AG10803 (cell line): ENCODE measurements at places on chromosomes 6 and 20.

GRCh38 chr20:40676491-40677269 lies 12.4 kb downstream of the MAFB start:
- no peak for DNase-seq

DNA sequence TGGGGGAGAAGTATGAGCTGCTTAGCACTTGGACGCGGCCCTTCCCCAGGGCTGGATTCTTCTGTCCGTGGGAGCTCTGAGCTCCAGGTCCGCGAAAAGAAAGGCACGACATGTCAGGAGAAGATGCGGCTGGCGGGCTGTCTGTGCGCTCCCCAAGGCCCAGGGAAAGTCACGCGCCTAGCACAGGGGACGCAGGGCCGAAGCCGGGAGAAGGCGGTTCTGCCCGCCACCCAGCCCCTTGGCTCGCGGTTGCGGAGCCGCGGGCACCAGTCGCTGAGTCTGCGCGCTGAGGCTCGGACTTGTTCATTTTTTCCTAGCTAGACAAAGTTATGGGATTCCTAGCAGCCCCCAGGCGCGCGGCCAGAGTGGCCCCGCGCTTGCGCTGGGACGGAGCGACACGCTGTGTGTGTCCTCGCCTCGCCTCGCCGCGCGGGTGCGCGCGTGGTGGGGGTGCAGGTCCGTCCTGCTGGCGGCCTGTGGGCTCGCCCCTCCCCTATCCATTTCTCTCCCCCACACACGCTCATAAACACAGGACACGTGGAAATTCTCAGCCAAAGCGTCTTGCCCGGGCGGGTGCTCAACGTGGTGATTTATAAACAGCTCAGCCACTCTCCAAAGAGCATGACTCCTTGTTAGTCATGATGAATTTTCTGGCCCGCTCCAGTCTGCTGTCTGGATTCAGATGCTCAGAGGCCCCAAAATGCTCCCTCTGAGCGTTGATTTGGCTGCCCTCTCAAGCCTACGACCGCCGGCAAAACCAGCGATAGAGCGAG lies 1.9 kb upstream of the POU3F2 start:
- peak; percentile 64 for DNase-seq

DNA sequence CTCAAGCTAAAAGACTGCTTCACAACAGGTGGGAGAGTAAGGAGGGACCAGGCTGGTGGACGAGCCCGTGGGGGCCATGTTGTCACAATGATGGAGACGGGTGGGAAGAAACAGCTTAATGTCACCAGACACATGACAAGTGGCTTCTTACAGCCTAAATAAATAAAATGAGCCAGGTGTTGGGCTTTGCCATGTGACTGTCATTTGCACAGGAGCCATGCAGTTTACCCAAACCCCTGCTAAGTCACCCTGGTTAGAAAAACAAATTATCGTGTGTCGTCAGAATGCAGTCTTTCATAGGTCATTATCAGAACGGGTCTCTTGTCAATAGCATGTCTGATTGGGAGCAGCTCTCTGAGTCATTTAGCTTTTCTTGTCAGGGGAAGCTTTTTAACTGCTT lies 18.5 kb downstream of the BTBD3 start:
- DNase-seq: no peak

GRCh38 chr20:6006603-6006949 lies 47.3 kb downstream of the LRRN4 start:
- DNase-seq: no peak

- DNase-seq: no peak
Measured at GRCh38 chr6:16168121-16168520, 39.2 kb downstream of the MYLIP start.

- no peak for DNase-seq
Measured at GRCh38 chr6:131597446-131597845, 24.4 kb downstream of the ARG1 start.

DNA sequence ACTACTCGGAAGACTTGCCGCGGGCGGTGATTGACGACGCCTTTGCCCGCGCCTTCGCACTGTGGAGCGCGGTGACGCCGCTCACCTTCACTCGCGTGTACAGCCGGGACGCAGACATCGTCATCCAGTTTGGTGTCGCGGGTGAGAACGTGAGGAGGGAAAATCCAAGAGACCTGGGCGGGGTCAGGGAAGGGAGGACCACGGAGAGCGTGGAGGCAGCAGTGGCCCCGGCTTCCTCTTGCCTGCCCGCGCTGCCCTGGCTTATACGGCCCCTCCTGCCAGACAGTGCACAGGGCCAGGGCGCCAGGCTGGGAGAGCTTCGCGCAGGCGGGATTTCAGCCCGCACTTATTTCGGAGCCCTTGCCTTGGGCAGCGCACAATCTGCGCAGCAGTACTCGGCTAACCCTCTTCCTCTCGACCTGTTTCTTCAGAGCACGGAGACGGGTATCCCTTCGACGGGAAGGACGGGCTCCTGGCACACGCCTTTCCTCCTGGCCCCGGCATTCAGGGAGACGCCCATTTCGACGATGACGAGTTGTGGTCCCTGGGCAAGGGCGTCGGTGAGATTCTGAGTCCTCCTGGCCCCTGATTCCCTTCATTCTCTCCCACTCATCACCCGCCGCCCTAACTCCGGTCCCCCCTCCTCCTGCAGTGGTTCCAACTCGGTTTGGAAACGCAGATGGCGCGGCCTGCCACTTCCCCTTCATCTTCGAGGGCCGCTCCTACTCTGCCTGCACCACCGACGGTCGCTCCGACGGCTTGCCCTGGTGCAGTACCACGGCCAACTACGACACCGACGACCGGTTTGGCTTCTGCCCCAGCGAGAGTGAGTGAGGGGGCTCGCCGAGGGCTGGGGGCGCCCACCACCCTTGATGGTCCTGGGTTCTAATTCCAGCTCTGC lies 2.0 kb downstream of the MMP9 start:
- no peak for DNase-seq

- no peak for DNase-seq
Measured at GRCh38 chr6:3133515-3133914, 15.0 kb downstream of the BPHL start.

- DNase-seq: no peak
Measured at GRCh38 chr20:23142162-23143050, 56.3 kb upstream of the CD93 start.

GRCh38 chr20:38722683-38723016 lies 1.6 kb upstream of the SLC32A1 start:
- DNase-seq: no peak

GRCh38 chr20:5895626-5896025 lies 54.7 kb downstream of the TRMT6 start:
- no peak for DNase-seq

- DNase-seq: no peak
Measured at GRCh38 chr6:45495429-45496084, 117.8 kb upstream of the SUPT3H start.

- DNase-seq: no peak
Measured at GRCh38 chr6:1399085-1399780, 9.9 kb downstream of the FOXF2 start.

GRCh38 chr6:106102034-106102433 lies 15.9 kb downstream of the PRDM1 start:
- DNase-seq: no peak

DNA sequence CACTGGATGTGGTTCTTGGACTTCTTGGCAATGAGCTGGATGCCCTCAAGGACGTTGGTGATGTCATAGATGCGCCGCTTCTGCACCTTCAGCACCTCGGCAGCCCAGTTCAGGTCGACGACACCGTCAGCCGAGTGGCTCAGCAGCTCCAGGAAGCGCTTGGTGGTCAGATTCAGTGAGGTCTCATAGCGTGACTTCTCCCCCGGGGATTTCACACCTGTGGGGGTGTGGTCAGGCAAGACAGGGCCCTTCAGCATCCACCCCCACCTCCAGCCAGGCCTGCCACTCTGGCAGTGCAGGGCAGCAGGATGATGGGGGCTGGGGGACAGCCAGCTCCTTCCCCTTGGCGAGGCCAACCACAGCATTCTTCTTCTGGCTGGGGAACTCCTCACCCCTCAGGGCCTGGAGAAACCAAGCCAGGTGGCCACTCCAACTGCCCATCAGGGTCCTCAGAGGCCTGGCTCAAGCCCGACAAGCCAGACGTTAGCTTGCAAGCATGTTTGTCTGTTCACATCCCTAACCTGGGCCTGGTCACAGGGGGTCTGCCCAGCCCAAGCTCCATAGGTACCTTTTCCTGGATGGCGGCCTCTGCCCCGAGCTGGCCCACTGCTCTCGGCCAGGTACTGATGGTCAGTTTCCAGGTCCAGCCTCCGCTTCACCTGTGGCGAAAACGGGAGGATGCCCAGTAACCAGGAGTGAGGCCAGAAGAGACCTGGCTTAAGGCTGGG lies 5.7 kb upstream of the NECAB3 start:
- no peak for DNase-seq

DNA sequence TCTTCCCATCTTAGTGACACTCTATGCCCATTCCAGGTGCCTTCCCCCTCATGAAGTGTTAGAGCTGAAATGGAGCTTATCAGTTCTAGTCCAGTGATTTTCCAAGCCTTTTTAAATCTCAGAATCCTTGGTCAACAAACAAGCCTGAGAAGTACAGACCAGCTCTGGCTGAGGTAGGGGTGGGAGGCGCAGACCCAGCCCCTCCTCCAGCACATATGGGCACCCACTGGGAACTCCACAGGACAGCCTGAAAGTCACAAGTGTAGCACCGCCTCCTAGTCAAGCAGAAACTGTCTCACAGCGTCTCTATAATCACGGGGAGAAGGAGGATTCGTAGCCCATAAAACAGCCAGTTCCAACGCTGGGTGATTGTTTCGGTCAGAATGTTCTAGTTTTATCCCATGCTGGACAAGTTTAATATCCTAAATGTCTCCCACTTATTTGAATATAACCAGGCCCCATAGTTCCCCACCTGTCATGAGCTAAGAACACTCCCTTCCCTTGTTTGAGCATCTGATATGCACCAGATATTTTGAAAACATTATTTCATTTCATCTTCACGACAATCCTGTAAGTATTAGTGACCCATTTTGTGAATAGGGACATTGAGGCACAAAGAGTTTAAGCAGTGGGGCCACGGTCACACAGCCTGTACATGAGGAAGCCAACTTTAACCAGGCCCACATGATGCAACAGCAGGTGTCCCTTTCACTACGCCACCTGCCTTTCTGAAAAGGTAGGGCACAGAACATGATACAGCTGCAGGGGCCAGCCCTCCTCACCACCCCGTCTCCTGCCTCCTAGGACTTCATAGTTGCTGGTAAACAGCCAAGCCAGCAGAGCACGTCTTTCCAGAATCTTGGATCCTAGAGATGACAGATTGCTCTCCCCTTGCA lies 40.1 kb downstream of the TRAF3IP2 start:
- no peak for DNase-seq

DNA sequence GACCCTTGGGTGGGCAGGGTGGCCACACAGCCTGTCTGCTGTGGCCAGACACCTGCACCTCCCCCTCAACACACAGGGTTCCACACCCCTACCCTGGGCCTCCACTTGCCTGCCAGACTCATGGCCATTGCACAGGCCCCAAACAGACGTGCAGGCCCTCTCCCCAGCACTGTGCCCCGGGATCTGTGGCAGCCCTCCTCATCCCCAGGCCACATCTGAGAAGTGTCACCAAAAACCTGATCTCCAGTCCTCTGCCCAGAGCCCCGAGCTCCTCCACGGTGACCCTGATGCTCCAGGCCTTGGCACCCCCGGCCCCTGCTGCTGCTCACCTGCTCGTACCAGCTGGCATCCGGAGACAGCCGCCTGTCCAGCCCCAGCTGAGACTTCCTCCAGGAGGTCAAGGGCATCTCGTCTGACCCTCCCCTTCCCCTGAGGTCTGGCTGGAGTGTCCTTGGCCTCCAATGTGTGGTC lies 160.1 kb downstream of the DLL1 start:
- DNase-seq: no peak

DNA sequence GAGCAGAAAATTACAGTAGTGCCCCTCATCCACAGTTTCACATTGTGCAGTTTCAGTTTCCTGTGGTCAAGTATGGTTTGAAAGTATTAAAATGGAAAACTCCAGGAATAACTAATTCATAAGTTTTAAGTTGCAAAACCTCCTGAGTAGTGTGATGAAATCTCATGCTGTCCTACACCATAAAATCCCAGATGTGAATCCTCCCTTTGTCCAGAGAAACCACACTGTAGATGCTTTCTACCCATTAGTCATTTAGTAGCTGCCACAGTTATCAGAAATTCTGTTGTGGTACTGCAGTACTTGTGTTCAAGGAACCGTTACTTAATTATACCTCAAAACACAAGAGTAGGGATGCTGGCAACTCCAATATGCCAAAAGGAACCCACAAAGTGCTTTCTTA lies 74.7 kb downstream of the PTCHD4 start:
- peak; percentile 33 for DNase-seq
